ENCODE measurements at places on chromosomes 12 and 14. TPM values are rescaled to one million over a fixed set of nuclear protein-coding genes. Genes with fewer than 3 reads are reported as not detected.

Gene IL22
- total RNA-seq, result not detected

Gene GPR84
- not detected for total RNA-seq

Gene HHIPL1
- 0.36 TPM for total RNA-seq

Gene ACOT6
- total RNA-seq, result not detected

Gene KRT72
- total RNA-seq, result 11.6 TPM

Gene TMEM119
- 0.77 TPM for total RNA-seq

- peak overlapping the region; percentile 89 for H3K4me3 ChIP-seq
- H3K36me3 ChIP-seq, result no peaks in the 10 kb centered on the region
- DNase-seq, result no peak
- H3K27me3 ChIP-seq, result no peaks in the 10 kb centered on the region
- H3K4me1 ChIP-seq, result peaks cover 14% of the 10 kb centered on the region
Observed at GRCh38 chr12:131929581-131930456, 743 bp downstream of the PUS1 start.

GRCh38 chr12:116647813-116648212, 88.6 kb downstream of the MAP1LC3B2 start:
- H3K27me3 ChIP-seq, result peaks cover 5% of the 10 kb centered on the region
- H3K4me1 ChIP-seq, result no peaks in the 10 kb centered on the region
- no peak for DNase-seq
- no peak overlapping the region for H3K27ac ChIP-seq
- no peak overlapping the region for H3K4me3 ChIP-seq

DNA sequence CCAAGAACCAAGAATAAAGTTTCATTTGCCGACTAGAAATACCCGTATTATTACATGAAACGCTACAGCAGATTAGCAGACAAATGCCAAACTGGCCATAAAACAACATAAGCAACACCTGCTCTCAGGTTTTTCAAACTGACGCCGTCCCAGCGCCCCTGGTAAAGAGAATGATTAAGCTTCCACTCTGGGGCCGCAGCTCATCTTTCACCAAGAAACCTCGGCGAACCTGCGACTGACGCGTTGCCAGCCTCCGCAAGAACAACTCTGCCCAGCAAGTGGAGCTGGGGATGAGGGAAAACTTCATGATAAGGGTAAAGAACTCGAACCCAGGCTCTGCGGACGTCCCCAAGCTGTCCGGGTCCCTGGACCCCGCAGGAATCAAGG, 530 bp downstream of the ARL1 start:
- no peak for DNase-seq
- H3K27ac ChIP-seq, result peak overlapping the region; percentile 95
- H3K36me3 ChIP-seq, result no peaks in the 10 kb centered on the region
- H3K27me3 ChIP-seq, result no peaks in the 10 kb centered on the region
- H3K4me3 ChIP-seq, result peak overlapping the region; percentile 98

DNA sequence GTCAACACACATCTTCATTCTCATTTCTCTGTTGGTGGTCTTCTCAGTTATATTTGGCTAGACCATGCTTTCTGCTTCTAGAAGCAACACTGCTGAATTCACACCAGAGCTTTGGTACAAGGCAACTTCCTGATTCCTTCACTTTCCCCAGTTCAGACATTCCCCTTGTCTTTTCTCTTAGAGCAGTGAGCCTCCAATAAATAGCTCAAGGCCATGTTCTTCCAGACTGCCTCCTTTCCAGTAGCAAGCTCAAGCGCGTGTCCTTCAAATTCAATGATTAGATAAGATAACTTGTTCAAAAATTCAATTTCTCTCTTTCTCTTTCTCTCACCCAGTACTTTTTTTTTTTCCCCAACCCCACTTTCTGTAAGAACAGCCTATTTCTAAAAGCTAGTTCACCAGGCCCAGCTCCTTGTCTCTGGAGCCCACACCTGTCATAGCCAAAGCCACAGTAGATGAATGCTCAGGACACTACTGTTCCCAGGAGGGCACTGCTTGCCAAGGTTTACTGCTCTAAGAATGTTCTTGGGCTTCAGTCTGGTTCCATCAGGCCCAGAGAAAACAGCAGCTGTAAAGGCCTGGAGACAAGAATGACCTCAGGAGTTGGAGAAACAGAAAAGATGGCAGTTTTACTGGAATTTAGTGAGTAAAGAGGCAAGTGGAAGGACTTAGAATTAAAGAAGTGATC, 17.7 kb downstream of the TBK1 start:
- peaks cover 70% of the 10 kb centered on the region for H3K36me3 ChIP-seq
- no peak overlapping the region for H3K4me3 ChIP-seq
- DNase-seq, result no peak
- no peak overlapping the region for H3K27ac ChIP-seq

DNA sequence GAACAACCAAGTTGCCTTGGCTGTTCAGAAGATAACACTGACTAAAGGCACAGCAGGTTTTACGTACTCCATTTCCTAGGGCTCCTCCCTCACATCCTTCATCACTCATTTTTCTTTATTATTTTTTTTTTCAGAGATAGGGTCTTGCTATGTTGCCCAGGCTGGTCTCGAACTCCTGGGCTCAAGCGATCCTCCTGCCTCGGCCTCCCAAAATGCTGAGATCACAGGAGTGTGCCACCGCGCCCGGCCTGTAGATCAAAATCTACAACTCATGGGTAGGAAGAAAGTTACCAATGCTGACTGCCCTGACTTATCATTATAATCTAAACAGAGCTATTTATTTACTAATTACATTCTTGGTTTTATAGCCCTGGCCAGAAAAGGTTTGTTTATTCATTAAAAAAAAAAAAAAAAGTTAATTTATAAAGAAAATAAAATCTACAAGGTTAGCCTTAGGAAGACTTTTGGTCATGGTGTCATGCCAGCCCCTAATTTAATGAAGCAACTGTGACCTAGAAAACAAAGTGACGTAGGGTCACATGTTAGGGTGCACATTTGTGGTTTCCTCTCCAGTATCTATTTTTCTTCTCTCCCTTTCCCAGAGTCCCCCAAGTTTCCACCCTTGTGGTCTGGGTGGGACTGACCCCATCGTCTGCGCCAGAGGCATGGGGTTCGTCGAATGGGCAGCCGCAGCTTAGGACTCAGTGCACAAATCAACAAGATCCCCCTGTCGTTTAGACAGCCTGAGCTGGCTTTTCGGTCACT, 19.0 kb upstream of the FOXN3 start:
- no peak overlapping the region for H3K4me3 ChIP-seq
- H3K27ac ChIP-seq, result peak overlapping the region; percentile 73
- DNase-seq, result no peak
- no peaks in the 10 kb centered on the region for H3K36me3 ChIP-seq
- H3K4me1 ChIP-seq, result peaks cover 65% of the 10 kb centered on the region

DNA sequence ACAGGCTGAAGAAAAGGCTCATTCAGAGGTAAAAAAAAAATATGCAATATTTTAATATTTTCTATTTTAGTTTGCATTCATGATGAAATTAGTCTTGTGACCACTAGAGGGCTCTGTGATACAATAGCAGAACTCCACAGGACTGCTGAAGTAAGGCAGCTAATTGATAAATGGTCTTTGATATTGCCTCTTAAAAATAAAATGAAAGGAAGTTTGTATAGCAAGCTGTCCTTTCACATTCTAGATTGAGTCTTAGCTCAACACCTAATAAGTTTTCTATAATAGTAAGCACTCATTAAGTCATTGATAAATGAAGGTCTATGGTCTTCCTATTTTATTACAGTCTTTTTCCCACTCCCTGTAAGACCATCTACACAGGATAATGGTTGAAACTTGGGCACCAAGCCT, 315.7 kb downstream of the NAV3 start:
- H3K4me3 ChIP-seq, result no peak overlapping the region
- H3K27me3 ChIP-seq, result no peaks in the 10 kb centered on the region
- H3K27ac ChIP-seq, result no peak overlapping the region
- H3K4me1 ChIP-seq, result no peaks in the 10 kb centered on the region

- peaks cover 49% of the 10 kb centered on the region for H3K4me1 ChIP-seq
- peaks cover 43% of the 10 kb centered on the region for H3K36me3 ChIP-seq
- H3K4me3 ChIP-seq, result no peak overlapping the region
- H3K27ac ChIP-seq, result no peak overlapping the region
- H3K27me3 ChIP-seq, result no peaks in the 10 kb centered on the region
Observed at GRCh38 chr12:96244826-96245225, 50.7 kb downstream of the ELK3 start.

DNA sequence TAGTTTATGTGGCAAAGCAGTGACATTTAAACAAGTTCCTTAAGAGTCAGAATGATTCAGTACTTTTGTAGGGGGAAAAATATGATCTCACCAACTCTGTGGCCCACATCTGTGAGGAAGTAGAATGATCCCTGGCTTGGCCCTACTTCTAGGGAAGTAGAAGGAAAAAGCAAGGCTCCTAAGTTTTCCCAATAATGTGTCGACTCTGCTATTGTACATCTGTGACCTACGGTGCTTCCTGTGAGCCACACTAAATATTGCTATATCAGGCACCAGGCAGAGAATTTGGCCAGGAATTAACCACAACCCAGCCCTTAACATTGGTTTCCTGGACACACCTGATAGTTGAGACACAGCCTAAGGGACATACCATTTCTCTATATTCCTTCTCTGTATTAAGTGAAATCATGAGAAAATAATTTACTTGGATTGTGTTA, 9.3 kb upstream of the NID2 start:
- peaks cover 11% of the 10 kb centered on the region for H3K27me3 ChIP-seq
- H3K4me1 ChIP-seq, result no peaks in the 10 kb centered on the region
- no peak overlapping the region for H3K4me3 ChIP-seq
- no peak overlapping the region for H3K27ac ChIP-seq
- peaks cover 4% of the 10 kb centered on the region for H3K36me3 ChIP-seq

- DNase-seq, result peak; percentile 8
- peaks cover 24% of the 10 kb centered on the region for H3K27me3 ChIP-seq
- H3K4me1 ChIP-seq, result peaks cover 2% of the 10 kb centered on the region
Observed at GRCh38 chr12:100672075-100672592, 98.7 kb downstream of the GAS2L3 start.

- no peak for DNase-seq
- peaks cover 4% of the 10 kb centered on the region for H3K4me1 ChIP-seq
- H3K27ac ChIP-seq, result no peak overlapping the region
- H3K27me3 ChIP-seq, result peaks cover 39% of the 10 kb centered on the region
- no peak overlapping the region for H3K4me3 ChIP-seq
Observed at GRCh38 chr12:128969480-128970055, 116.3 kb downstream of the GLT1D1 start.

DNA sequence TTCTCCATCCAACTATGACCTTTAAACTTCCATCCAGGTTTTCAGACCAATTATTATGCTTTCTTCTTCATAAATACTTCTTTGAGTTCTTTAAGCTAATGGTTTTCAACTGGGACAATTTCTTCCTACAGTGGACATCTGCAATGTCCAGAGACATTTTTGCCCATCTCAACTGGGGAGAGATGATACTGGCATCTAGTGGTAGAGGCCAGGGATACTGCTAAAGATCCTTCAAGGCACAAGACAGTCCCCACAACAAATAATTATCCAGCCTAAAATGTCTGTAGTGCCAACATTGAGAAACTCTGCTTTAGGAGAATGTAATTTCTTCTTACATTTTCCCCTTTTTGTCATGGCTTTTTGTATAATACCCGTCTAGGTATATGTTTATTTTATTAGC, 10.6 kb downstream of the TRHDE start:
- H3K4me1 ChIP-seq, result no peaks in the 10 kb centered on the region
- no peaks in the 10 kb centered on the region for H3K36me3 ChIP-seq
- H3K27ac ChIP-seq, result no peak overlapping the region
- no peak for DNase-seq
- peaks cover 6% of the 10 kb centered on the region for H3K27me3 ChIP-seq
- H3K4me3 ChIP-seq, result no peak overlapping the region

- DNase-seq, result no peak
- no peak overlapping the region for H3K27ac ChIP-seq
Observed at GRCh38 chr14:87971010-87971409, 22.0 kb downstream of the GALC start.

GRCh38 chr12:102106905-102107304, 13.0 kb downstream of the NUP37 start:
- no peaks in the 10 kb centered on the region for H3K27me3 ChIP-seq
- peaks cover 34% of the 10 kb centered on the region for H3K36me3 ChIP-seq
- no peak for DNase-seq
- no peak overlapping the region for H3K27ac ChIP-seq
- H3K4me1 ChIP-seq, result peaks cover 7% of the 10 kb centered on the region

DNA sequence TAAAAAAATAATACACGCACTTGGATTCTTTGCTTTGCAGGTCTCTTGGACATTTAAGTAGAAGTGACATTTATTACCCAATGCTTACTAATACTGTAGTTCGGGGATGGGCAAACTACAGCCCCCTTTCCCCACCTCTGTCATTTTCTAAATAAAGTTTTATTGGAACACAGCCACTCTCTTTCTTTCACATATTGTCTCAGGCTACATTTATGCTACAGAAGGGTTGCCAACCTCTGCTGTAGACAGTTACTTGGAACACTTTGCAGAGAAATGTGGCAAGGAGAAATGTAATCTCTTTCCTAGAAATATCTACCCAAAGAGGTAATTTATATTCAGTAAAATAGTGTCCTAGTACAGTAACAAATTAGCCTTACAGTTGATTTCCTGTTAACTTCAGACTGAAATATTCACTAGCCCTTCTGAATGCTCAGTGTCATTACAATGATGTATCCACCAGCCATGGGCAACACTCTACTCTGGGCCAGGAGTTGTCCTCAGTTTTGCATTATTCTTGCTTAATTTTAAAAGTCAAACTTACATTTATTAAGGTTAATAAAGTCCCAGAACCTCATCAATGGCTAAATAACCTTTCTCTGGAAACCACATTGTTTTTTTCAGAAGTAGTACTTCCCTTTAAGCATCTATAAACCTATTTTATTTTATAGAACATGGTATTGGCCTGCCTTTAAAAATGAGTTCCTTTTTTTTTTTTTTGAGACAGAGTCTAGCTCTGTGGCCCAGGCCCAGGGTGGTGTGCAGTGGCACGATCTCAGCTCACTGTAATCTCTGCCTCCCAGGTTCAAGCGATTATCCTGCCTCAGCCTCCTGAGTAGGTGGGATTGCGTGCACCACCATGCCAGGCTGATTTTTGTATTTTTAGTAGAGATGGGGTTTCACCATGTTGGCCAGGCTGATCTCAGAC, 269.6 kb upstream of the AMIGO2 start:
- peak overlapping the region; percentile 64 for H3K27ac ChIP-seq
- no peaks in the 10 kb centered on the region for H3K27me3 ChIP-seq
- peak overlapping the region; percentile 28 for H3K4me3 ChIP-seq
- no peak for DNase-seq
- H3K4me1 ChIP-seq, result peaks cover 54% of the 10 kb centered on the region

DNA sequence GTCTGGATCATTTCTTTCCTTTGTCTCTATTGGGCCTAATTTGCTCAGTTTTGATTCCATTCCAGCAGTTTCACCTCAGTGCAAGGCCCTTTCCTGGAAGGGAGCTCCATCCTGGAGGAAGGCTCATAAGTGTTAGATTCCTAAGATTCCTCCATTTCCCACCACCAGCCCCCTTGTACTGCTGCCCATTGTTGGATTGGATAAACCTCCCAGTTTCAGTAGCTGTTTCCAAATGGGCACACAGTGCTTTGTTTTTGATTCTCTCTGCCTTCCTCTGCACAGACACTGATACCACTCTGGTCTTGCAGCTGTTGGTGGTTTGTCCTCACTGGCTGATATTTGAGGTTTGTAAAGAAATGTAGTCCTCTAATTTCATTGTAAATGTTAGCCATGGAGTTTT, 158.9 kb downstream of the SLC15A5 start:
- DNase-seq, result no peak
- H3K27ac ChIP-seq, result no peak overlapping the region
- H3K4me3 ChIP-seq, result no peak overlapping the region
- H3K27me3 ChIP-seq, result peaks cover 14% of the 10 kb centered on the region
- no peaks in the 10 kb centered on the region for H3K4me1 ChIP-seq
- H3K36me3 ChIP-seq, result no peaks in the 10 kb centered on the region

GRCh38 chr12:43347026-43347425, 205.0 kb downstream of the ADAMTS20 start:
- H3K4me1 ChIP-seq, result no peaks in the 10 kb centered on the region
- H3K27me3 ChIP-seq, result peaks cover 9% of the 10 kb centered on the region
- H3K4me3 ChIP-seq, result no peak overlapping the region
- no peak for DNase-seq
- H3K36me3 ChIP-seq, result no peaks in the 10 kb centered on the region

Measured in naive thymus-derived CD8-positive, alpha-beta T cell (primary cell).